NCI-H1436 treated with DMSO at 0.1 percent for 48 hours (cell line): ENCODE measurements at places on chromosomes 12 and 14.
A peak's percentile ranks its signal among the peaks of the same experiment; 100 is the strongest.

- DNase-seq: no peak
These were observed at the start of gene ADCY6 for GRCh38 chr12:48788854-48789775. Gene ADCY6, minus strand, starts transcription at chr12:48789089. Its CDS starts 5,655 bp downstream, at chr12:48783434.

DNA sequence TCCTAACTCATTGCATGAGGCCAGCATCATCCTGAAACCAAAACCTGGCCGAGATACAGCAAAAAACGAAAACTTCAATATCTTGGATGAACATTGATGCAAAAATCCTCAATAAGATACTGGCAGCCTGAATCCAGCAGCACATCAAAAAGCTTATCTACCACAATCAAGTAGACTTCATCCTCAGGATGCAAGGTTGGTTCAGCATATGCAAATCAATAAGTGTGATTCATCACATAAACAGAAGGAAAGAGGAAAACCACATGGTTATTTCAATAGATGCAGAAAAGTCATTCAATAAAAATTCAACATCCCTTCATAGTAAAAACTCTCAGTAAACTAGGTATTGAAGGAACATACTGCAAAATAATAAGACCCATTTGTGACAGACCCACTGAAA is 56.5 kb upstream of the PPFIA2 start:
- DNase-seq: no peak

- DNase-seq: no peak
These were observed 20.1 kb downstream of the RTN1 start for GRCh38 chr14:59850458-59850857.

DNA sequence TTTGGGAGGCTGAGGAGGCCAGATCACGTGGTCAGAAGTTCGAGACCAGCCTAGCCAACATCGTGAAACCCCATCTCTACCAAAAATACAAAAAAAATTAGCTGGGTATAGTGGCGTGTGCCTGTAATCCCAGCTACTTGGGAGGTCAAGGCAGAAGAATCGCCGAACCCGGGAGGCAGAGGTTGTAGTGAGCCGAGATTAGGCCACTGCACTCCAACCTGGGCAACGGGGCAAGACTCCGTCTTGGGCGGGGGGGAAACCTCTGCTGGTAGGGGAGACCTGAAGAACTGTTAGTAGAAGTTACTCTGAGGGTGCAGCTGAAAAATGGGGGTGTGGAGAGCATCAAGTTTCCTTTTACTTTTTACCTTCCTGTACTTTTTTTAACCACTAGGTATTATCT is 2.2 kb upstream of the LRP1 start:
- no peak for DNase-seq

DNA sequence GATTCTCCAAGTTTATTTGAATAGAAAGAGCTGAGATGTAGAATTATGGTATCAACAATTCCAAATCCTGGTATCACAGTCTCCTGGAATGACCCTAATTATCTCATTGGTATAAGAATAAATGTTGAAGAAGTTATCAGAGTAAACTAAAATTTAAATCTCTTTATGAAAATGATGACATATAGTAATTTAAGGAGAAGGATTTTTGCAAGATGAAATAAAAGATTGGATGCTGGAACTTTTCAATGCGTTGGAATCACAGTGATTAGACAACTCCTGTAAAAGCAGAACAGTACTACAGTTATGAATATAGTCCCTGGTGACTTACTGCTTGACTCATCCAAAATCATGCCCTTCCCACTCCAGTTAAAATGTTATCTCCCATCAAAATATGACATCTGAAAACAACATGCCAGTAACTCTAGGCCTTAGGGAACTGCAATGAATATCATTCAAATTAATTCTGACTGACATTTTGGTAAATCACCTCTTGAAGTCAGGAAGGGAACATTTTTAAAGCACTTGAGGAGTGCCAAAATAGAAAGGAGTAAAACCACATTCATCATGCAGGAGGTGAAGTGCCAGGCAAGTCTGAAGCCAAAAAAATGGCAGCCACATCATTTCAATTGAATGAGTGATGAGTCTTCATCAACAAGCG is 197.8 kb upstream of the PRKD1 start:
- DNase-seq: peak; percentile 49

- DNase-seq: no peak
These were observed 2.7 kb downstream of the DYRK2 start for GRCh38 chr12:67651132-67651695.

DNA sequence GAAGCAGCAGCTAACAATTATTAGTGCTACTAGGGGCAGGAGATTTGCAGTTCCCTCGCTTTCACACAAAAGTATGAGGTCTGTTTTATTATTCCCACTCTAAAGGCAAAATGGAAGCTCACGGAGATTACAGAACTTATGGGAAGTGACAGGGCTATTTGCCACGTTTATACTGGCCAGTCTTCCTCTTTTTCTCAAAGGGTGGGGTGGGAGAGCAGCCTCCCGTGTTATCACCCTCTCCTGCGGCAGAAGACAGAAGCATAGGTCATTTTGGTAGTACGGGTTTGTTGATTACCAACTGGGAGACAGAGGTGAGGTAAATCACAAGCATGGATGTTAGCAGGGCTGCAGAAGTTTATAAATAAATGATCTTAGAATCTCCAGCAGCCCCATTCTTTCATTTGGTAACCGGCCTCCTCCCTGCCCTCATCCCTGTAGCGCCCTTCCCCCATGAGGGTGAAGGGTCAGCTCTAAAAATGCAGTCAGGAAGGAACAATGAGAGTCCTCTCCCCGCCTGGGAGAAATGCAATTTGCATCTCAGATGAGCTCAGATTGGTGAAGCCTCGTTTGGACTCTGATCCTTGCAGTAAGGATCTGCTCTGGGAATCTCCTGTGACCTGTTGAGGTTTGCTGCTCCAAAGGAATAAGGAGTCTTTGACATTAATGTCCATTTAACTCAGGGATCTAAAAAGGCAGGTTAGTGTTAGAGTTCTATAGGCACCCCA is 44.7 kb upstream of the SINHCAF start:
- no peak for DNase-seq
